ENCODE measurements at places on chromosomes 1 and 21.

DNA sequence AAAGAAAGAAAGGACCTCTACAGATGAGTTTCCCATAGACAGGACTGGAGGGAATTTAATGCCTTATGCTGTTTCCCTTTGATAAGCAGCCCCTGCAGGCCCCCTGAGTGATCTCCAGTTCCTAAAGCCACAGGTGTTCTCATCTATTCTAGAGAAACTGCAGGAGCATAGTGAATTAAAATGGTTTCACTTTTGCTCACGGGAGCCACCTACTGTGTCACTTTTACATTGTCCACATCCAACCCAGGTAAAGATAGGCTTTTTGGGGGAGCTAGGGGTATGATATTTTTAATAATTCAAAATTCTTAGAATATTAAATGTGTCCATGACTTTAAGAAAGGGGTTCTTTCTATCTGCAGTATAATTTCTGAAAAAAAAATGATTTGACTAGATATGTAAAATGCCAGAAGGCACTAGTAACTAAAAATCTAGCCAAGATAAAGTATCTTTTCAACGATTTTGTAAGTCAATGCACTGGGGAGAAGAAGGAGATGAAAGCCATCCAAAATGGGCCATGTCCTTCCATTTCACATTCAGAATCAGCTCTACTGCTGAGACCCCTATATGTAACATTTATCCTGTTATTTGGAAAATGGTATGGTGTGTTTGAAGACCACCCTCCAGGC lies 267.3 kb upstream of the DUSP10 start:
- no peak for DNase-seq

DNA sequence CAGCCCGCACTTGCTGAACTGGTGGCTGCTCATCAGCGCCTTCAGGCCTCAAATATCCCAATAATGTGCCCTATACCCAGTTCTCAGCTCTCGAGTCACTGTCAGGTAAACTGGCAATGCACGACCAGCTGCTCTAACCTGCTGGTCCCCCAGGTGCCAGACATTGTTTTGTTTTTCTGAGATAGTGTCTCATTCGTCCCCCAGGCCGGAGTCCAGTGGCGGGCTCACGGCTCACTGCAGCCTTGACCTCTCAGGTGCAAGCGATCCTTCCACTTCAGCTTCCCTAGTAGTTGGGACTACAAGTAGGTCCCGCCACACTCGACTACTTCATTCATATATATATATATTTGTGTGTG lies 1.0 kb upstream of the NADK start:
- no peak for DNase-seq

DNA sequence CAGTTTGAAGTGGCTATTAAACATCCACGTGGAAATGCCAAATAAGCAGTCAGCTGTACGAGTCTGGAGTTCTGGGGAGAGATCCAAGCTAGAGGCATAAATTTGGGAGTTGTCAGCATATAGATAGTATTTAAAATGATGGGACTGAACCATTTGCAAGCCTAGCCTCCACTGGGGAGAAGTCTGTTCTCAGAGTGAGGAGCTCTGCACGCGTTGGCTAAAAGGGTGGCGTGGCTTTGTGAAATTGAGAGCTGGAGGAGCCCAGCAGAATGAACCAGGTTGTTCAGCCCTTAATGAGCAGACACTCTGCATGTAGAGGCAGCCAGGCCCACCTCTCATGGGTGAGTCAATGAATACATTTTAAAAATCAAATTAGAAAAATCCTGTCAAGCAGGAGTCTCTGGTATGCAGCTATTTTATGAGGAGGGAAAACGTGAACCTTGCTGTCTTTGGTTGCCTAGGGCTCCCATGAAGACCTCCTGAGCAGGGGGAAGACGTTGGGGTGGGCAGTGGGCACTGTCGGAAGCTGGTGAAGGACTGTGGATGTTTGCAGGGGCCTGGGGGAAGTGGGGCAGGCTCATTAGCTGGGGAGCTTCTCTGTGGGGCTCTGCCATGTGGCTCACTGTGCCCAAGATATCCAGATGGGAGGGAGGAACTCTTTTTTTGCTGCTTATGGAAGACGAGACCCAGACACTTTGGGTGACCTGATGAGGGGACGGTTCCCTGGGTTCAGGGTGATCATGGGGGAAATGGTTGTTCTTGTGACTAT lies 18.8 kb downstream of the TMCC2 start:
- no peak for DNase-seq

DNA sequence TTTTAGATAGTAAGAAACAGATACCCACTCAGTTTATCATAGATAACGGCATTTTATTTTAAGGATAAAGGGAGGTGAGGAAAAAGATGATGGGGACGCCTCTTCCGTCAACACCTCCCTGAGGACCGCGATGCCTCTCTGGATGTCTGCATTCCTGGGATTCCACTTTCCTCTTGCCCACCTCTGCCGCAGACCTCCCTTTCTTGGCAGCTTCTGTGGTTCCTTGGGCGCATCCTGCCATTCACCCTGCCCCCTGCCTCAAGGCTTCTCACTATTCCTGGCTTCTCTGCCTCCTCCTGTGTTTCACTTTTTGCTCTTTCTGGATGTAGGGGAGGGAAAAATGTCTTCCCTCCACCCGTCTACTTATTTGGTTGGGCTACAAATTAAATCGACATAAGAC lies 19.9 kb downstream of the HUNK start:
- no peak for DNase-seq

DNA sequence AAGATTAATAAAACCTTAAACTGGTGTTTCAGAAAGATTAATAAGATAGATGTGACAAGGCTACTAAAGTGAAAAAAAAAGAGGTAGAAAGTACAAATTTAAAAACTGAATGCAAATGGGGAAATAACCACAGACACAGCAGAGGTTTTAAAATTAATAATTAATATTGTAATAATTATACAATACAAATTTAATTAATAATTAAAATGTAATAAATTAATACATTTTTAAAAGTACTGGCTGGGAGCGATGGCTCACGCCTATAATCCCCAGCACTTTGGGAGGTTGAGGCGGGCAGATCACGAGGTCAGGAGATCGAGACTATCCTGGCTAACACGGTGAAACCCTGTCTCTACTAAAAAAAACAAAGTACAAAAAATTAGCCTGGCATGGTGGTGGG lies 26.8 kb downstream of the CD2 start:
- no peak for DNase-seq

DNA sequence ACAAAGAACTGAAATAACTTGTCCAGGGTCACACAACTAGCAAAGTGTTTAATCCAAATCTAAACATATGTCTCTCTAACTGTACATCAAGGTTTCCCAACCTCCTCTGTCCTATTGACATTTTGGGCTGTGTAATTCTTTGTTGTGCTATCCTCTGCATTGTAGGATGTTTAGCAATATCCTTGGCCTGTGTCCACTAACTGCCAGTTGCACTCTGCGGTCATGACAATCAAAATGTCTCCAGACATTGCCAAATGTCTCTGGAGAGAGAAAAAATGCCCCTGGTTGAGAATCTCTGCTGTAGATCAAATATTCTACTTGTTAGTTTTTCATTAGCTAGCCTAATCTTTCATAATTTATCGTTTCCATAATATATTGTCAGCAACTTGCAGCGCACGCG lies 353.4 kb upstream of the NEGR1 start:
- DNase-seq, result no peak

GRCh38 chr1:11184973-11185372 lies 4.2 kb upstream of the ANGPTL7 start:
- no peak for DNase-seq

- DNase-seq, result no peak
Observed at GRCh38 chr1:95168761-95169351, 51.7 kb downstream of the TLCD4 start.

- DNase-seq, result no peak
Observed at GRCh38 chr1:223547316-223548114, 118.0 kb downstream of the CAPN8 start.

DNA sequence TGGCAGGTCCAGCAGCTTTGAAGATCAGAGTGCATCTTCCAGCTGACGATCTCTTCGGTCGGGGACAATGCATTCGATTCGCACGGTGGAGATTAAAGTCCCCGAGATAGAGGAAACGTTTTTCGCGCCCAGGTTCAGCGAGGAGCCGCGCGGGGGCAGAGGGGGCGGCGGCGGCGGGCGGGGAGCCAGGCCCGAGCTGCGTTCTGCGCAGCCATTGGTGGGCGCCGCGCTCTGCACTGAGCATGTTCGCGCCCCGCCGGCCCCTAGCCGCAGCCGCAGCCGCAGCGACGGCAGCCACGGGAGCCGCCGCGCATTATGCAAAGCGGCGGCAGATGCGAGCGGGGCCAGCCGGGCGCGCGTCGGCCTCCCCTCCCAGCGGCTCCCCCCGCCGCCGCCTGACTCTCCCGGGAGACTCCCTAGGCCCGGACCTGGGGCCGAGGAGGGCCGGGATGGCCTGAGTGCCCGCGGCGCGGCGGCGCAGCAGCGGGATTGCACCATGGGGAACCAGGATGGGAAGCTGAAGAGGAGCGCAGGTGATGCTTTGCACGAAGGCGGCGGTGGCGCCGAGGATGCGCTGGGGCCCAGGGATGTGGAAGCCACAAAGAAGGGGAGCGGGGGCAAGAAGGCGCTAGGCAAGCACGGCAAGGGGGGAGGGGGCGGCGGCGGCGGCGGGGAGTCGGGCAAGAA lies at the start of gene FMN2:
FMN2 (plus strand) TSS at position 270 of the 687 bp plus-strand sequence; CDS start at position 497, 227 bp downstream.
- peak; percentile 47 for DNase-seq

DNA sequence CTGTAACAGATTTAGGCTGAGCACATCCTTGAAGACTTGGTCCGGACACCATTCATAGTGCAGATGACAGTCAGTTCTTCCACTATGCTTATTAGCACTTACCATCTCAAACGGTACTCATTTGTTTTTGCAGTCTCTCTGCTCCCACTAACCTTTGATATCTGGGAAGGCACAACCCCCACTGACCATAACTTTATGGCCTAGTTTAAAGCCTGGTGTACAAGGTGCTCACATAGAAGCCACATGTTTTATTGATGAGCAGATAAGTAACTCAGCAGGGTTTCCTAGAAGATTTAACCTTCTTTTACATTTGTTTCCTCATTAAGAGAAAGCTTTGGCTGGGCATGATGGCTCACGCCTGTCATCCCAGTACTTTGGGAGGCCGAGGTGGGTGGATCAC lies 119.3 kb upstream of the MAGI3 start:
- DNase-seq, result no peak

DNA sequence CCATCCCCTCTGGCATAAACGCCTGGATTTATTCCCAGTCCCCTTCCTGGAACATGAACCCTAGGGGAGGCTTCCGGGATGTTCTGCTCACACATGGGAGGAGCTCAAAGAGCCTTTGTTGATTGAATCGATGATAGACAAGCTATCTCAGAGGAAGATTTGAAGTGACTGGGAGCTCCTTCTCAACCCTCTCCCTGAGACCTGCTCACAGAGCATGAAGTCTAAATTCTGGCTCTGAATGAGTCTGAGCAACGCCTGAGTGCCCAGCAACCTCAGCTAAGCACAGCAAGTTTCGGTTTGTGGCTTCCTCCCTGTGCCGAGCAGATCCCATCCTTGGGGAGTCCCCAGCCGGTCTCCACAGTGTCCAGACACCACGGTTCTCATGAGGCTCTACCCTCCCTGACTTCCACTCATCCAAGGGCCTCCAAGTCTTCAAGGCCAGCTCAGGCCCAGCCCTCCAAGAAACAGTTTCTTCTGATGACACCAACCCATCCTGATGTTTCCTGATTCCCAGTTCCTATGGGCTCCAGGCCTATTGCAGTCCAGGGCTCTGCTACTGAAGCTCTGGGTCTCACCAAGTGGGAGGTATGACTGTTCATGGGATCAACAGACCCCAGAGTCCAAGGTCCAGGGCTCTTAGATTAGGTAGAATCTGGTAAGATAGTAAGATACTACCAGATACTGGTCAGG lies 190.8 kb downstream of the DYRK1A start:
- no peak for DNase-seq

DNA sequence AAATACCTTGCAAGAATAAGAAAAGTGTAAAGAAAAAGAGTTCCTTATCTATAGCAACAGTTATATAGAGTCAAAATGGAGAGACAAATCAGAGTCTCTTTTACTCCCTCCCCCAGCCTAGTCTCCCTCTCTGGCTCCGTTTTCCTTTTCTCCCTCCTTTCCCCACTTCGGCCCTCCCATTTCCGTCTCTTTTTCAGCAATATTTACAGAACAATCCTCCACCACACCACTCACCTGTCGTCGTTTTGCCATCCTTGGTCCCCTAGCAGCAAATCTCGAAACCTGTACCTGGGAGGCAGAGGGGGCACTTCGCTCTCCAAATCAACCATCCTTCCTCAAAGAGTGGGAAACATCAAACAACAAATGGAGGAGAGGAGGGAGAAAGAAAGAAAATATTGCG lies 259 bp downstream of the KCNT2 start:
- no peak for DNase-seq

DNA sequence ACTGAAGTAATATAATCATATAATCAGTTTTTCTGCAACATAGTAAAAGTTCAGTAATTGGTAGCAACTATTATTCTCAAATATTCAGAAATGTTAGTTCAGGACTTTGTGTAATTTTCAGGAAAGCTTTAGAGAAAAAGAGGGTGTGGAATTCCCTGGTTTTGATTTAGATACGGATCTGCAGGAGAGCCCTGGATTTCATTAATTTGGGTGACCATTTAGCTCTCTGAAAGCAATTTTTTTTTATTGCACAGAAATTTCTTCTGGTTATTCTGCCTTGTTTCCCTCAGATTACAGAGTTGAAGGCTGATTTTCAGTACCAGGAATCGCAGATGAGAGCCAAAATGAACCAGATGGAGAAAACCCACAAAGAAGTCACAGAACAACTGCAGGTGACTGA lies 13.8 kb upstream of the STX12 start:
- DNase-seq, result no peak

DNA sequence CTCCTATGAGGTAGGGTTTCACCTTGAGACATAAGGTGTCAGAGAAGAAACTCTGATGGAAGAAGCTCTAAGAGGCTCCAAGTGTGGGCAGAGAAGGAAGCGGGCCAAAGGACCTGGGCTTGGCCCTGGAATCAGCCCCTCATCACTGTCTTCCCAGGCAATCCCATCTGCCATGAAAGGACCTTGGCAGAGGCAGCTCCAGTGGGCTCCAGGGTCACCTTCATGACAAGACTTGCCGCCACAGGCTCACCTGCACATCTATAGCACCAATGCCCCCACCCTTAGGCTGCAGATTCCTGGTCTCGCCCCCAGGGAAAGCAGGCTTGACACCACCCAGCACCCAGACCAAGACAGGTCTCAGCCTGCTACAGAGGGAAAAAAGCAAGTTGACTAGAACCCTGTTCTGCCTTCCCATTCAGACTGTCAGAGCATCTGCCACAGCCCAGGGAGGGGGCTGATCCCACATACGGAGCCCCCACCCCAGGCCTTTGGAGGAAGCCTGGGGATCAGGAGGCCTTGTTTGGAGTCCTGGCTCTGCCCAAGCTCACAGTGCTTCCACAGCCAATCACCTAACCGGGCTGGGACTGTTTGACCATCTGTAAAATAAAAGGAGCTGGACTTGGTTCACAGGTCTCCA lies 490 bp upstream of the FAM110D start:
- DNase-seq, result no peak

Data from T1000 (cell line).